ENCODE measurements at places on chromosomes 2 and 18.

DNA sequence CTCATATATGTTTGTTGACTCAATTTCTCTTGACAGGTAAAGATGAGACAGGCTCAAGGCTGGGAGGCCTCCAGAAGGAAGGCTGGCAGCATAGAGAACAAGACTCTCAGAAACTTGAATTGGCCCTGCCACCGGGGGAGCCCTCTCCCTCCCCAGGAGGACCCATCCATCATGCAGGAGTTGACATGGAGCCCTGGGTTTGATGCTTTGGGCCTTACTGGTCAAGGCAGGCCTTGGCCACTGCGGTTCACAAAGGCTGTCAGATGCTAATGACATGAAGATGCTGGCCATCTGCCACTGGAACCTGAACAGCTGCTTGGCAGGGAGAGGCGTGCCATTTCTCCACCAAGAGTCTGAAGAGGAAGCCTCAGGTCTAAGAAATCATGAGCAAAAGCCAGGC, 193.6 kb downstream of the MTCL1 start:
- no peak for DNase-seq

GRCh38 chr2:143397884-143398614, 268.8 kb downstream of the ARHGAP15 start:
- DNase-seq = no peak

DNA sequence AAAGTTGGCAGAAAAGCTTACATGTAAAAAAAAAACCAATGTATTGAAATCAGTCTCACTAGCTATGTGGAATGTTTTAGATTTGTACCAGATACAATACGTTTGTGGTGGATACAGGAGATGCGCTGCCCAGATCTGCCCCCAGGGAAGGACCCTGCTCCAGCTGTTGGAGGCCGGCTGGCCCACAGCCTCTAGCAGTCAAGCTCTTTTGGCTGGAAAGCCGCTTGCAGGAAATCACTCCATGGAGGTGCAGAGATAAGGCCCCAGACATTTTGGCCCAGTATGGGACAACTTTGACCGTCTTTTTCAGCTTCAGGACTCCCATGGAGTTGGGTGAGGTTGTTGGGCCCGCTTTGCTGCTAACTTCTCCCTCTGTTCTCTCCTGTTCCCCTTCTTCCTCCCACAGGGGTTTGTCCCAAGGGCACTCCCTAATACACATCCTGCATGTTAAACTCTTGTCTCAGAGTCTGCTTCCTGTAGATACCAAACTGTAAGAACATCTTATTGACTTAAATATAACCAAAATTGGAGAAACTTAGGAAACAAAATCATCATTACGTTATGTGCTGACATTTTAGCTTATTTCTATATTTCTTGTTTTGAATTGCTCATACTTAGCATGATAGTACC, 1.7 kb upstream of the QPCT start:
- DNase-seq = peak; percentile 62

GRCh38 chr18:13227910-13228309, 9.3 kb downstream of the LDLRAD4 start:
- DNase-seq = no peak

DNA sequence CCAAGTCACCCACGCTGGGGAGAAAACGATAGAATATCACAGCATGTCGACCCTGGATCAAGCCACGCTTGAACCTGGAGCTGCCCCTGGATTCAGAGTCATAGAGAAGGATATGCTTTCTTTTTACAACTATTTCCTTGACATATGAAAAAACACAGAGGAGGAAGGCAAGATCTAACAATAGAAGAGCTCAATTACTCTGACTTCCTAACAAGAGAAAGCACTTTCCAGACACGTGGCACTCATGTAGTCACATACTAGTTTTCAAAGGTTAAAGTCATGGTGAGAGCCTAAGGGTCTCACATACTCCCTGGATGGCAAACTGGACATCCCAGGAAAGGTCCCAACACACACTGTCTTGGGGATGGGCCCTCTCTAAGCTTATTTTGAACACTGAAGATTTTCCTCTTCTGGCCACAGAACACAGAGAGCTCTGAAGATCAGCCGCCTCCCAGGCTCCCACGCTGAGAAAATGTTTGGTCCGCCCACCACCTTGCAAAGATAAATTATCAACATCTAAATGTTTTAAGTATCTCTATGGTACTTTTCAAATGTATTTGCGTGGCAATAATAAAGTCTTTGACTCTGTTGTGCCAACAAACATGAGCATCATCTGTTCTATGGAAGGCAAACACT, 4.9 kb downstream of the PXDN start:
- DNase-seq = no peak

DNA sequence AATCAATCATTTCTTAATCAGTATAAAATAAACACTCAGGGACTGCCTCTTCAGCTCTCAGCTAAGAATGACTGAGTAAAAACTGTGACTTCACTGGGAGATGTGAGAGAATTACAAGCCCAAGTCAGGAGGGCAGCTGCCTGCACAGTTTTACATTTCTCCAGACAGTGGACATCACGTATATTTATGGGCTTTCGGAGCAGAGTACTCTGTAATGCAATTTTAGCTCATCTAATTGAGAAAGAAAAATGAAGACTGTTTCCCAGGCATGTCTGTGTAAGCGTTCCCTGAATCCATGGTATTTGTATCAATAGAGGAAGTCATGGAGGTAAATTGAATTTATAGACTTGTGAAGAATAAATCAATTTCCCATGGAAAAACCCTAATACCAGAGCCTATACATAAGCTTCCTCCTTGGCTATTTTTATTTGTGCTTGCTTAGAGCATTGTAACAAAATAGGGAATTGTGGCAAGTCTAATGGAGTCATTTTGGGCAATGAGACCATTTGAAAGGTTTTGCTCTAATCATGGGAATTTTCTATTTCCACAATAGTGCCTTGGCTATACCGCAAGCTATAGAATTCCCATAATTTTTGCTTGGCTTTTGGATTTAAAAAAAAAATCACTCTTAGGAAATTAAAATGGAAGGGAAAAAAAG, 87.2 kb downstream of the SLC5A7 start:
- peak; percentile 16 for DNase-seq

- DNase-seq = no peak
These were observed 347.9 kb downstream of the ADCYAP1 start for GRCh38 chr18:1252534-1252933.

- DNase-seq = no peak
These were observed 36.4 kb downstream of the WDSUB1 start for GRCh38 chr2:159249990-159250715.

GRCh38 chr2:73028841-73029240, 42.7 kb downstream of the SFXN5 start:
- DNase-seq = no peak

DNA sequence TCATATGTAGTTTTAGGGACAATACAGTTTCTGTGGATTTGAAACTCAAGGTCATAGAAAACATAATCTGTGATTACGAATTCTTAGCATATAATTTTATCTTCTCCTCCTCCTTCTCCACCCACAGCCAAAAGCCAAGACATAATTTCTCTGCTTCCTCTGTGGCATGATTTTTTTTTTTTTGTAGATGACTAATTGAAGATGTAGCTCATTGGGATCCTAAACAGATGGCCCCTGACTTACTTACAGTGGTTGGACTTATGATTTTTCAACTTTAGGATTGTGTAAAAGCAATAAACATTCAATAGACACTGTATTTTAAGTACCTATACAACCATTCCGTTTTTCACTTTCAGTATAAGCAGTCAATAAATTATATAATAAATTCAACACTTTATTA, 42.3 kb downstream of the FSIP2 start:
- DNase-seq = no peak

DNA sequence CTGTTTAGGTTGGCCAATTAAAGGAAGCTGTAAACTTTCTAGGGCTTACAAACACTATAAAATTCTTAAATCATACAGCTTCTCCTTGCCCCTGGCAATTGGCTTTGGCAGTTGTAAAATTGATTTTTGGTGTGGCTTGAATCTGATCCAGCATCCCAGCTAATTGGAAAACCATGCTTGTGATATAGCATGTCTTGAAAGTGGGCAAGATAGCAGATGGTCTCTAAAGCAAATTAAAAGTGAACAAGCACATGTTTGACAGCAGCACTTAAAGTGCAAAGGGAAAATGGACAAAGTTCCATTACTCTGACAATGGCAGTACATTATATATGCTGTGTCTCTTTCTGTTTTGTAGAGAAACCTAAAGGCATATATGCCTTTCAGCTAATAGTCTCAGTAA, 302.9 kb upstream of the NXPH2 start:
- DNase-seq = no peak

GRCh38 chr2:211898702-211899101, 639.9 kb downstream of the ERBB4 start:
- no peak for DNase-seq

- DNase-seq = no peak
These were observed 125.9 kb downstream of the ANTXR1 start for GRCh38 chr2:69138793-69139459.

GRCh38 chr18:69898241-69898861, 49.3 kb downstream of the CD226 start:
- DNase-seq = no peak

- DNase-seq = no peak
These were observed 193.4 kb downstream of the CCDC102B start for GRCh38 chr18:68991286-68991685.

DNA sequence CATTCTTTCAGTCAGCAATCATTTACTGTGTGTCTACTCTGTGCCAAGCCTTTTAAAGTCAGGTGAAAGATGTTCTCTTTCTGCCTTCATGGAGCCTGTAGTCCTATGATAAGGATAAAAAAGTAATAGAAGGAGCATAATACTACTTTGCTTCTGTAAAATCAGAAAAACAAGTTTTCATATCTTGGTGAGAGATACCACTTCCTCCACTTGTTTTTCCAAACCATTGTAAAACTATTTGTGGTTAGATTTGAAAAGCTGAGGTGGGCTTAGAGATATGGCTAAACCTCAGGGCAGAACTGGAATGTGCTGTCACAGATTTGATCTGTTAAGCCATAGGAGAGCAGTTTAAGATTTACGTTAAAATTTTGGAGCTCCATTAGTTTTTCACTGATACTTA, 104.7 kb upstream of the FAM117B start:
- DNase-seq = no peak

DNA sequence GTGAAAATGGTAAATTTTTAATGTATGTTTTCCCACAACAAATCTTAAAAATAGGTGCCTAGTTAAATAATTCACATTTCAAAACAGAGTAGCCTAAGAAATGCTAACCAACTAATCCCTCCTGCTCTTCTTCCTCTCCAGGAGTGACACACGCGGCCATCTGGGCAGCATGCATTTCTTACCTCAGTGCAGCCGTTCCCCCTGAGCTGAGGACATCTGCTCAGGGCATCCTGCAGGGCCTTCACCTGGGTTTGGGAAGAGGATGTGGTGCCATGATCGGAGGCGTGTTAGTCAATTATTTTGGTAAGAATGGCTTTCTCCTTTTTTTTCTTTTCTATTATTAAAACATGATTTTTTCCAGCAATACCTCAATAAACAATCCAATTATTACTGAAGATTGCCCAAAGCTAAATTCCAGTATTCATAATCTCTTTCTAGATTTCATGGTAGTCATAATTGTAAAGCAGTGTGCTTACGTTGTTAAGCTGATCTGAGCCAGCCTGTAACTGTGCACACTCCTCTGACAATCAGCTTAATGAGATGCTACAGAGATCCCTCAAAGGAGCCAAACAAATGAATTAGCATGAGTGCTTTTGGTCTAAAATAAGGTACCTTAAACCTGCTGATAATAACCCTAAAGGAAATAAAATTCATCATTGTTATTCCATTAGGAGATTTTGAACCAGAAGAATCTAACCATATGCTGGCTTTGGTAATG, 45.8 kb downstream of the NEMP2 start:
- no peak for DNase-seq

GRCh38 chr2:160407393-160408172, 86.0 kb downstream of the RBMS1 start:
- peak; percentile 89 for DNase-seq

GRCh38 chr2:179626261-179626660, 235.2 kb downstream of the ZNF385B start:
- no peak for DNase-seq

DNA sequence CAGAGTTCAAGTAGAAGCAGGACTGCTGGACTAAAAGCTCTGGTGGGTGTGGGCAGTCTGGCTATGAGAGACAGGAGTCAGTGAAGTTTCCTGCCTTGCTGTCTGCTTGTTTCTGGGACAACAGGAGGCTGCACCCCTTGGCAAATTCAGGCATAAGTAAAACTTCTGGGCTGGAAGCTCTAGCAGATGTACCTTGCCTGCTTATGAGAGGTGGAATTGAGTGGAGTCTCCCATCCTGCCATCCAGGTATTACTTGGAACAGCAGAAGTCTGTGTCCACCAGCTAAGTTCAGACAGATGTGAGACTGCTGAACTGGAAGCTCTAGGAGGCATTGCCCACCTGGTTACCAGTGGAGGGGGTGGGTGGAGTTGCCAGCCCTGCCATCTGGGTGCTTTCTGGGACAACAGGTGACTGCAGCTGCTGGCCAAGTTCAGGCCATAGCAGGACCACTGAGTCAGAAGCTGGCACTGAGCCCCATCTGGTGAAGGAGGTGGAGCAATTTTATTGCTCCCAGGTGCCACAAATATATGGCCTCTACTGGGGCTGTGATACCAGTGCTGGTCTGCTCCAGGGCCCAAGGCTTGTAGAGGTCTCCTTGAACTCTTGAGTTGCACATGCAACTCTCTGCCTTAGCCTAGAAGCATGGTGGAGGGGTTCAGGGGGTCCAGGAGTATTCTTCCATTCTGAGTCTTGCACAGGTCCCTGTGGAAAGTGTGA, 199.4 kb upstream of the FN1 start:
- DNase-seq = no peak

- DNase-seq = no peak
These were observed 97.0 kb downstream of the XRCC5 start for GRCh38 chr2:216206041-216206703.

GRCh38 chr2:21006423-21007128, 37.3 kb downstream of the APOB start:
- no peak for DNase-seq

- DNase-seq = no peak
These were observed 26.9 kb downstream of the SGPP2 start for GRCh38 chr2:222451224-222451674.

DNA sequence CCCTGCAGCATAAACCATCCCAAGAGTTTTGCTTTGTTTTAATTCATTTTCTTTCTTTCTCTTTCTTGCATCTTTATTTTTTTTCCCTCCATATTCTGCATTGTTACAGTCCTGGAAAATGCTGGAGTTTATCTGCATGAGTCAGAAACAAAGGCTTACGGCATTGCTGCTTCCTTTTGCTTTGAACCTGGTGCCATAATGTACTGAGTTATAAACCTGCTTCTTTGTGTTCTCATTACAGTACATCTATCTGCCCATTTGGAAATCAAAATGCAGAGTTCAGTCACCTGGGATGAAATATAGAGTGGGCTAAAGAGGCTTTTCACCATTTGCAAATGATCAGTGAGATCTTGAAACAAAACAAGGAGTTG, 1009.2 kb upstream of the FANCL start:
- no peak for DNase-seq

DNA sequence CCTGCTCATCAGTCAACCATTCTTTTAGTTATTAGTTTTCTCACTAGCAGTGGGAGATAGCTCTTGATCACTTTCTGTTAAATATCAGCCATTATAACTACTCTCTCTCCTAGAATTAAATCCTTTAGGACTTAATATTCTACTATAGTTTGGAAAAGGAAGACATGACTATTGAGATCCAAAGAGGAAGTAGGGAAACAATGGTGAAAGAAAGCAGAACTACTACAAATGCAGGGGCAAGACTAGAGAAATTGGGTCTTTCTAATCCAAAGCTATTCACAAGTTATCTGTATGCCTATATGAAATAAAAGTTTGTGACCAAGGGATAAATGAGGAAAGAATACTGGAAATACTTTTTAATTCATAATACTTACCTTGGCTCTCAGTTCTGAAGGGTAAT, 65.1 kb downstream of the SRBD1 start:
- no peak for DNase-seq
